Neural crest cell (in vitro differentiated cells): ENCODE measurements at places on chromosomes 11 and 22. TPM values are rescaled to one million over a fixed set of nuclear protein-coding genes. Genes with fewer than 3 reads are reported as not detected.

GRCh38 chr11:44315947-44316658 is 6.2 kb upstream of the ALX4 start:
- no peak for DNase-seq

DNA sequence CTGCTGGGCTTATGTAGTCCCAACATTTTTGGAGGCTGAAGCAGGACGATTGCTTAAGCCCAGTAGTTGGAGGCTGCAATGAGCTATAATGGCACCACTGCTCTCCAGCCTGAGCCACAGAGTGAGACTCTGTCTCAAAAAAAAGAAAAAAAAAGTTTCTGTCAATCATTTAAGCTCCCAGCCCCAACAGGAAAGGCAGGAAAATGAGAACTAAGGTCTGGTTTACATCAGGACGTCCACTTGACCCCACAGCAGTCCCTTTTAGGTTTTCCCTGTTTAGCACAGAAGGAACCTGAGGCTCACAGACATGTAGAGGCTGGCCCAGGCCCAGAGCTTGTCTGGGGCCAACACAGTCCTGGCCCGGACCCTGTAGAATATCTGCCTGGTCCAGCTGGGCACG is 9.2 kb upstream of the TTLL1 start:
- DNase-seq = no peak

GRCh38 chr11:7031471-7031871 is 11.2 kb downstream of the NLRP14 start:
- DNase-seq = no peak

DNA sequence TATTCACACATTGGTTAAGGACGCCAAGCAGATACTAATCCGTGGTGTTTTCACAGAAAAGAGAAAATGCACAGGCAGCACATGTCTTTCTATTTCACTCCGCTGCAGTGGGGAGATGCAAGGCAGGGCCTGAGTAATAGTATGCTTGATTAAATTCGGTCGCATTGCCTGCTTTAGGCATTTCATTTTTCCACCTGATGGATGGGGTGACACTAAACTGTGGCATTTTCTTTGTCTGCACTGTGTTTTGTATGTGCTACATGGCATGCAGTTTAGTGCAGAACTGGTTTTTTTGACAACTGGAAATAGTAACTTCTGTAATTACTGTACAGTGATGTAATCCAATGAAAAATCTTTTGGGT is 94.9 kb downstream of the SLC17A6 start:
- no peak for DNase-seq

- DNase-seq = no peak
Observed at GRCh38 chr22:38262051-38262795, 10.6 kb downstream of the TMEM184B start.

DNA sequence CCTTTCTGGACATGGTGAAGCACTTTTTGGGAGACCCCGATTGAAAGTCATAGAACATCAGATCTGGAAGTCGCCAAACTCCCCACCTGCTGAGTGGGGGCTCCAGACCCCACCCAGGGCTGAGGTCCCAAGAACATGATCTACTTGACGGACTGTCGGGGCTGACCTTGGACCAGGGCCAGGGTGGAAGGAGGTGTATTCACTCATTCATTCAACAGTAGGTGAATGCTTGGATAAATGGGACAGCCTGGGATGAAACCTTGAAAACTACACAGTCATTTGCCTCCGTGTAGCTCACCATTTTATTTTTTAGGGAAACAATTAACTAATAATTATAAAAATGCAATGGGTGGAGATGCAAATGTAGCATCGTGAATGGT is 629.0 kb downstream of the BRD1 start:
- no peak for DNase-seq

GRCh38 chr11:99973993-99974392 is 713.1 kb upstream of the ARHGAP42 start:
- no peak for DNase-seq

DNA sequence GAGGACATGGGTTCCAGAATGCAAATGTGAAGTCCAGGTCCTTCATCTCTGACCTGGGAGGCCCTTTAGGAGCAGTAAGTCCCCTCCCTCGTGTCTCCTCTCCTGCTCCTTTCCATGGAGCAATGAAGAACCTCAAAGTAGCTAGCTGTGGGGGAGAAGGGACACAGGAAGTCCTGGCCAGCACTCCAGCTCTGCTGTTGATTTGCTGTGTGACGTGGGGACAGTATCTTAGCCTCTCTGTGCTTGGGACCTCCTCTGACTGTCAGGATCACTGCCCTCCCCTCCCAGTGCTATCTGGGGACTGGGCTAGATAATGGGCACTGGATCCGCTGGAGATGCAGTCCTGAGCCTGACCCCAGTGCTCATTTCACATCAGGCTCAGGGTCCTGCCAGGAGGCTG is 1.1 kb upstream of the APOBEC3H start:
- no peak for DNase-seq

- no peak for DNase-seq
Observed at GRCh38 chr11:57698843-57699365, 13.1 kb downstream of the MED19 start.

- DNase-seq = no peak
Observed at GRCh38 chr11:66230156-66230555, 38.3 kb upstream of the RAB1B start.

DNA sequence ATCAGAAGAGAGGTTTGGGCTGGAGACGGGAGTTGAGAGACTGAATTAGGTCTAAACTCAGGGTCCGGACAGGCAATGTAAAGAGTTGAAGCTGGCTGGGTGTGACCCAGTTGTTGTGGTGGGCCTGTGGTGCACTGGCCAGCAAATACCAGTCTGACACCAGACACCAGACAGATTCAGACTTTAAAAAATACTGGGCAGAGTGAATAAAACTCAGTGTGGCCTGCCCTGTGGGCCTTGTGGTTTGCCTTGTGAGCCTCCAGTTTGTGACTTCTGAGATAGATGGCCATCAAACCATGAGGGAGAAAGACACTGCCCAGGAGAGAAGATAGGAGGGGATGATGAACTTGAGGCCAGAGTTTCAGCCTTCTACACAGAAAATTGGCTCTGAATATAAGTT is 25.8 kb downstream of the RCN1 start:
- DNase-seq = no peak

Gene CNIH2
- 44.6 and 46.0 TPM in 2 replicates for total RNA-seq

Gene RIC3
- 8.9 and 9.1 TPM in 2 replicates for total RNA-seq

Gene TIMP3
- 20.7 and 21.6 TPM in 2 replicates for total RNA-seq
